ENCODE measurements at places on chromosomes 3 and 15.

DNA sequence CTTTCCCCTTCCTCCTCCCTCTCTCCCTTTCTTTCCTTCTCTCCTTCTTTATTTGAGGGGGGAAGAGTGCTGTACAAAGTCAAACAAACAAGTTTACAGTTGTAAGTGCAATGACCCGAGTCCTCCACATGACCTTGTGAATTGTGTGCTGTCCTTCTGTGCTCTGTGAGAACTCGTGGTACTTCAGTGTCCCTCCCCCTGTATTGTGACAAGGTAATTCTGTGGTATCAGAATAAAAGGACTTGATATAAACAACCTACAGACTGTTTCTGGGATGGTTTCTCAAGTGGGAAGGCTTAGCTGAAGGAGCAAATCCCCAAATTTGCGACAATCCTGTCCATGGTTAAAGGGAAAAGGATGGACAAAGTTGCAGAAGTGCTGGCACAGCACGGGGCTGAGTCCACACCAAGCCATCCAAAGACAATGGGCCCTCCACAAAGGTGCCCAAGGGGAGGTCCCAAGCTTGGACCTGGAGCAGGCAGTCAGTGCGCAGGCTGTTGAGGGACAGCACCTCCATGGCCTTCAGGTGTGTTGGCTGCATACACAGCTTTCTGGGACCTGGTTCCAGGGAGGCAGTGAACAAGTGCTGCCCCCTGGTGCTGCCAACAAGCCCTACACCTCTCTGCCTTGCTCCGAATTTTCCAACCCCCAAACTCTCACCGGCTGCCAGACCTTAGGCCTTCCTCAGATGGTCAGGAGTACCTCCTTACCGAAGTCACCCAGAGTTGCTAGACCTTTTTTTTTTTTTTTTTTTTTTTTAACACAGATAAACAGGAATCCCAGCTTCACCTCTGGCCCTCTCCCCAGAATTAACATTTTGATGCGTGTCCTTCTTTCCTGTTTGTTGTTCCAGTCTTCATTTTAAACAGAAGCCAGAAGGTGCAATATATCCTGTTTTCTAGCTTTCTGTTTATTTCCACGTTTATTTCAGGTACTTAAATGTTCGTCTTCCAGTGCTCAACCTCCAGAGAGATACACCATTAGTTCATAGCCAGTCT, 2.6 kb upstream of the APEH start:
- peak; percentile 88 for DNase-seq

GRCh38 chr15:72197460-72198355, at the start of gene GRAMD2A:
Gene GRAMD2A, minus strand, starts transcription at chr15:72197787.
- peak; percentile 78 for DNase-seq

DNA sequence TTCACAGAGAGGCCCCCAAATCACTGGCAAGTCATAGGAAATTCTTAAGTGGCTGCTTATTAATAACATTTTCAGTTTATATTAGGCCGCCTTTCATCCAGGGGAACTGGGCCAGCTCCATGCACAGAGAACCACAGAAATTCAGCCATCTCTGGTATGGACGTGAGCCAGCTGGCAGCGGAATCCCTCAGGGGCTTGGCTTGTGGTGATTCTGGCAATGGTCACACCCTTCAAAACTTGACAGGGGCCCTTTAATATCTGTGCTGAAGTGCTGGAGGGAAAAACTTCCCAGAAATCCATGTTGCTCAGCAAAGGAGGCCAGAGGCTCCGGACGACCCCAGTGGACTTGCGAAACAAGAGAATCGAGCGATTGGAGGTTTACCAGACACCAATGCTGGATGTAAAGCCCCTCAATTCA, 11.3 kb downstream of the PRICKLE2 start:
- no peak for DNase-seq

GRCh38 chr15:65902373-65902772, 33.1 kb downstream of the RAB11A start:
- no peak for DNase-seq

- no peak for DNase-seq
These were observed 34.2 kb upstream of the SYN2 start for GRCh38 chr3:11969986-11970385.

DNA sequence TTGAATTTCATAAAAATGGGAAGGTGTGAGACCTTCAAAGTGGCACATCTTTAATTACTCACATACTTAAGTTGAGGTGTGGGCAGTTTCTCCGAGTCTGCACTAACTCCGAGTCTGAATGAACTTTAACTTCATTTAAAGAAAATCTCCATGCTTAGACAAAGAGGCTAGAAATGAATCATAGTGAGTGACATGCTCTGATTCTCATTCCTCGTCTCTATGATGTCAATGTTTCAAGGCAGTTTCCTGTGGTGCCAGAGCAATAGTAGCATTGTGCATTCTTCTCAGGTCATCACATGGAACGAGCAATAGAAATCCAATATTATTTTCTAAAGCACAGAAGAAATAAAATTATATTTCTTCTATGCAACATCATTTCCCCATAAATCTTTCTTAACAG, 224.8 kb downstream of the KCNMB2 start:
- no peak for DNase-seq

- no peak for DNase-seq
These were observed 54.3 kb downstream of the SLC30A4 start for GRCh38 chr15:45468294-45468693.

DNA sequence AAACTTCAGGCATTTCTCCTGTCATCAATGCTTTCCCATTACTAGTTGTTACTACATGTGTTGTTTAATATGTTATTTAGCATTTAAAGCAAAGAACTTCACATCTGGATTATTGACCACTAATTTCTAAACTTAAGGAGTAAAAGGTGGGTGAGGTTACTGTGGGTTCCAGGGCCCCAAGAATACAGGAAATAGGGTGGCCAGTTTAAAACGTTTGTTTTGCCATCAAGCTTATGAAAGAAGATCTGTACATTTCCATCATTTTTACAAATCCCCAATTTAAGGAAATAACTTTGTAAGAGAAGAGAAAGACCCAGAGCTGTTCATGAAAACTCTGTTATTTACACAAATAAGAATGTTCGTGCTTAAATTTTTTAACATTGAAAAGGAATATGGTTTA, 54.5 kb upstream of the ACKR4 start:
- no peak for DNase-seq

DNA sequence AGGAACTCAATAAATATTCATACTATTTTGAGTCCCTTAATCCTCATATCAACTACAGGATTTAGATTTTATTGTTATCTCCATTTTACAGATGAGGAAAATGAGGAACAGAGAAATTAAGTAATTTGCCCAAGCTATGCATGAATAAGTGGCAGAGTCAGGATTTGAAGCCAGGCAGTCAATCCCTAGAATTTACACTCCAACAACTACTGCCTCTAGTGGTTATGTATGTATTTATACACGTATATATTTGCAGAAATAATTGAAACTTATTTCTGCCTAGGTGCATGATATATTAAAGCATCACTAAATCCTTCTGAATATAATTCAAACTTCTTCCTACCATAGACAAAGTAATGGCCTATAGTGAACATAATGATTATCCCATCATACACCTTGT, 137.4 kb downstream of the SERPINI1 start:
- no peak for DNase-seq

- no peak for DNase-seq
These were observed 159.3 kb upstream of the NR2F2 start for GRCh38 chr15:96170979-96171739.

DNA sequence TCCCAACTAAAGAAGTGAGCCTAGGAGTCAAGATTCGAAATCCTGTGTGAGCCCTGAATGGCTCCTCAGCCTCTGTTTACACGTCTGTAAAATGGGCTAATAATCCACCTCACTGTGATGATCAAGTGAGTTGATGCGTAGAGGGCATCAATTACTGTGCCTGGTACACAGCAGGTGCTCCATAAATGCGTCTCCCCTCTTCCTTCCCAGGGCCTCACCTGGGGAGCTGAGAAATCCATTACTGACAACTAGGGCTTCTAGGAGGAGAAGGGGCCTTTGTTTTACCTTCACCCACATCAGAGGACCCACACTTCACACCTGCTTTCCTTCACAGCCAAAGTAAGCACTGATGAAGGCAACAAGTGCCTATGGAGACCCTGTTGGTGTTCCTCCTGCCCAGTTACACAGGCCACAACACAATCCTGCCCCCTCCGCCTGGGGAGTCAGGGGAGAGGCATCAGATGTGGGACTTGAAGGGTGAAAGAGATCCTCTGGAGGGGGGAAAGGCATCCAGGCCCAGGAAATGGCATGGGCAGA, 1.4 kb downstream of the CIB2 start:
- no peak for DNase-seq

- DNase-seq, result no peak
These were observed 46.3 kb downstream of the NANOGP8 start for GRCh38 chr15:35038626-35039451.

DNA sequence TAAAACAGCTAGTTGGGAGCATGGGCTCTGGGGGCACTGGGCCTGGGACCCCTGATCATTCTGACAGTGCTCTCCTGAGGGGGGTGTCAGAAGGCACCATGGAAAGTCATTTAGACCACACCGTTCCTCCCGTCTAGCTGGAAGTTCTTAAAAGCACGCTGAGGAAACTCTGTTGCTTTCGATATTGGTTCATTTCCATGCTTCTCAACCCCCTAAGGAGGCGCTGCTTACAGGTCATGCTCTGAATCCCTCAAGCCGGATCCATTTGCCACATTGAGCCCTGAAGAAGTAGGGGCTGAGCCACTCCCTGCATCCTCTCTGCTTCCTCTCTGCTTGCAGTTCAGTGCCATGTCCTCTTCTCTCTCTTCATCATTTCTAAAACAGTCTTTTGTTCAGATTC, 187.2 kb downstream of the CACNA2D3 start:
- no peak for DNase-seq

DNA sequence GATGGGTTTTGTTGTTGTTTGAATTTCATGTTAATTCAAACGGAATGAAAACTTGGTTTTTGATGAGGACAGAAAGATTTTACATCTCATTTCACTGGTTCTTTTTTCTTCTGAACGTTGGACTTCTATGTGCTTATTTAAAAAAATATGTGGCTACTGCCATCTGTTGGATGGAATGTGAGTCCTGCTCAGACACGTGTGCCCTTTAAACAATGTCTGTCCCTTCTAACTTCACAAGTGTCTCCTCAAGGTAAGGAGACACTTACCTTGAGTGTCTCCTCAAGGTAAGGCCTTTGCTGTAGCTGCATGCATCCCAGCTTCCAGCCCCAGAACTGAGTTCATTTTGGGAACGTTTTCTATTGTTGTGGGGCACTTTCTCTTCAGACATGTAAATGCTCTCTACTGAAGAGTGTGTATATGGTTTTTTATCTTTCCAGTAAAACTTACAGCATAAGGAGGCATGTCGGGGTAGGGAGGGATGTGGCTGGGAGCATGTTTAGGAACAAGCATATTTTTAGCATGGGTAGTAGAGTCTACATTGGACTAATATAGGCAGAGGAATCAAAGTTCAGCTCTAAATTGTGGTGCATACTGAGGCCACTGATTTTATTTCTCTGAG, 63.1 kb upstream of the UBE3A start:
- DNase-seq, result no peak

GRCh38 chr15:101225658-101226057, 26.2 kb downstream of the CHSY1 start:
- no peak for DNase-seq

GRCh38 chr3:120224237-120224636, 60.8 kb downstream of the GPR156 start:
- no peak for DNase-seq

DNA sequence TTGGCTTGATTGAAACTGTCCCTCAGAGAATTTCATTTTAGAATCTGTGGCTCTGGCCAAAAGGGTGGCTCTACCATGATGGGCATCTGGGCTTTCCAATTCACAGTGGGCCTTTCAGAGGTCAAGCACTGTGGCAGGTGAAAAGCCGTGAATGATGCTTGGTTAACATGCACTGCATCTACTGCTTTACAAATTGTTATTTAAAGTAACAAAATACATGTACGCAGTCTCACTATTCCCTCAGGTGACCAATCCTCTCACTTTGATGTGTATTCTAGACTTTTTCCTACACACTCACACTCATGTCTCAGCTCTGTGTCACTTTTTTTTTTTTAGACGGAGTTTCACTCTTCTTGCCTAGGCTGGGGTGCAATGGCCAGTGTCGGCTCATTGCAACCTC, 70.5 kb downstream of the MGLL start:
- no peak for DNase-seq

- DNase-seq, result no peak
These were observed 61.8 kb upstream of the SMAD3 start for GRCh38 chr15:67003586-67003985.

- DNase-seq, result no peak
These were observed 167.5 kb upstream of the IL12A start for GRCh38 chr3:159821110-159821509.
